Aorta (tissue), 5 donors: ENCODE measurements at places on chromosomes 11 and 22.

DNA sequence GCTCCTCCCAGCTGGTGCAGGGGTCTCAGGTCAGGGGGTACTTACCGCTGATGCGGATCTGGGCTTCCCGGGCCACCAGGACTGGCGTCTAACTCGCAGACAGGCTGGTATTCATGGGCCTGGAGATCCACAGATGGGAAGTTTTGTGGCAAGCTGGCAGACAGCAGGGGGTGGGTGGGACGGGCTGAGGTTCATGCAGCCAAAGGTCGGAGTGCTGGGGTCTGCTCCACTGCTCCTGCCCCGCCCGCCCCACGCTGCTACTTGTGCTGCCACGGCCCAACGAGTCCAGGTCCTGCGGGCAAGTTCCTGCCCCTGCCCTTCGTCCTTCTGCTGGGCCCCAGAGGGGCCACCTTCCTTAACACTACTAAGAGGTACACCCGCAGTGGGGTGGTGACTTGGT, 3.1 kb downstream of the ACY3 start:
- no peak overlapping the region for H3K27ac ChIP-seq
- no peaks in the 10 kb centered on the region for H3K36me3 ChIP-seq
- no peaks in the 10 kb centered on the region for H3K4me1 ChIP-seq

- no peak overlapping the region for H3K27ac ChIP-seq
- no peaks in the 10 kb centered on the region for H3K4me1 ChIP-seq
- H3K4me3 ChIP-seq, result no peak overlapping the region
- DNase-seq, result peak; percentile 88
These were observed 14.7 kb upstream of the MFRP start for GRCh38 chr11:119361056-119361787.

DNA sequence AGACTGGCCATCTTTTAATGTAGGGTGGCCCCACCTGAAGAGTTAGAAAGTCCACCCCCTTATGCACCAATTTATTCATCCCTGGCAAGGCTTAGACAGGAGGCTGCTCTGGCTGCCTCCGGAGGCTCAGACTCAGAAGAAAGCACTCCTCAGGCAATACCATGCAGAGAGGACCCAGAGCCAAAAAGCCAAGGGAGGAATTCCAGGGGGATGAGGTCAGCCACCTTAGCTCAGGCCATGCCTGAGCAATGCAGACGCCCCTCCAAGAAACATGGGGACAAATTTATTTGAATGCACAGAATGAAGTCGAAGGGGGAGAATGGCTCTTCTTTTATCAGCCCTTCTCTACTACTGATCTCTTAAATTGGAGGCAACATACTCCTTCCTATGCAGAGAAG, 39.7 kb upstream of the GLYAT start:
- H3K27me3 ChIP-seq, result no peaks in the 10 kb centered on the region
- no peaks in the 10 kb centered on the region for H3K36me3 ChIP-seq
- H3K4me3 ChIP-seq, result no peak overlapping the region
- no peaks in the 10 kb centered on the region for H3K4me1 ChIP-seq
- no peak for DNase-seq

DNA sequence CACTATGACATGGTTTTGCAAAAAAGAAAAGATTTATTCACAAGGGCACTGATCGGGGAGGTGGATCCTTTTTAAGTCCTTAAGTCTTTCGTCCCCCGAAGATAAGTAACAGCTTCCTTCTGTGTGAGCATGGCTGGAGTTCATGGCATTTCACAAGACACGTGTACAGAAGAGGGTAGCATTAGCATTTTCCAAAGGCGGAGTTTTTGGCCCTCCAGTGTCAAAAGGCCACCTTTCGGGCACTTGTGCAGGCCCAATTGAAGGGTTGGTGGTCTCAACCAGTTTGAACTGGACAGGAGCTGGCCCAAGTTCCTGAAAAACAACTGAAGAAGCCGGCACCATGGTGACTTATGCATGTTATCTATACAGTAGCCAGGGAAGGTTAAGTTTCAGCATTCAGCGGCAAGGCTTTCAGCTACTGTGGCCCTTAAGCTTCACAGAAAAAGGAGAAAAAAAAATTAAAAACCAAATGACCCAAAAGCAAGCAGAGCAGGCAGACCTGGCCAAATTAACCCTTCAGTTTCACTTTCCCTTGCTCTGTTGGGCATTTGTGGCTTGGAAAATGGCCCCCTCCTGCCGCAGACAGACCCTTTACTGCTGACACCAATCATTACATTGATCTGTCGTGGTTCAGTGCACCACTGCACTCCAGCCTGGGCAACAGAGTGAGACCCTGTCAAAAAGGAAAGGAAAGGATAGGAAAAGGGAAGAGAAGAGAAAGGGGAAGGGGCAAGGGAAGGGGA, 18.7 kb downstream of the ZNF74 start:
- no peak overlapping the region for H3K4me3 ChIP-seq
- H3K27me3 ChIP-seq, result no peaks in the 10 kb centered on the region
- DNase-seq, result peak; percentile 37
- no peaks in the 10 kb centered on the region for H3K36me3 ChIP-seq
- H3K4me1 ChIP-seq, result no peaks in the 10 kb centered on the region
- no peak overlapping the region for H3K27ac ChIP-seq

DNA sequence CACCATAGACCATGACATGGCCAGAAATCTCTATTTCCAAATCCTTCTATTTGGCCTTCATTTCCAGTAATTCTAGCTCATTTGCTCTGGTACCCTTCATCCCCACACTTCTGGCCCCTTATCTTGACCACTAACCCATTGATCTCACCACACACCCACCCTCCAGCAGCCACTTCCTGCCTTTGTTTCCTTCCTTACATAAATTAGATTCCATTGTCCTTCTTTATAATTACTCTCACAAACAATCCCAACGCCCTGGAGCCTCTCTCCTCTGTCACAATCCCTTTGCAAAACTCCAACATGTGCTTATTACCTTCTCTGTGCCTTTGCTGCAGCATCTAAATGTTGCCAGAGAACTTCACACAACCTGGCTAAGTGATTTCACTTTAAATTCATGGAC, 14.8 kb downstream of the APLNR start:
- no peak overlapping the region for H3K27ac ChIP-seq
- no peak for DNase-seq
- no peaks in the 10 kb centered on the region for H3K4me1 ChIP-seq
- H3K4me3 ChIP-seq, result no peak overlapping the region
- no peaks in the 10 kb centered on the region for H3K27me3 ChIP-seq

DNA sequence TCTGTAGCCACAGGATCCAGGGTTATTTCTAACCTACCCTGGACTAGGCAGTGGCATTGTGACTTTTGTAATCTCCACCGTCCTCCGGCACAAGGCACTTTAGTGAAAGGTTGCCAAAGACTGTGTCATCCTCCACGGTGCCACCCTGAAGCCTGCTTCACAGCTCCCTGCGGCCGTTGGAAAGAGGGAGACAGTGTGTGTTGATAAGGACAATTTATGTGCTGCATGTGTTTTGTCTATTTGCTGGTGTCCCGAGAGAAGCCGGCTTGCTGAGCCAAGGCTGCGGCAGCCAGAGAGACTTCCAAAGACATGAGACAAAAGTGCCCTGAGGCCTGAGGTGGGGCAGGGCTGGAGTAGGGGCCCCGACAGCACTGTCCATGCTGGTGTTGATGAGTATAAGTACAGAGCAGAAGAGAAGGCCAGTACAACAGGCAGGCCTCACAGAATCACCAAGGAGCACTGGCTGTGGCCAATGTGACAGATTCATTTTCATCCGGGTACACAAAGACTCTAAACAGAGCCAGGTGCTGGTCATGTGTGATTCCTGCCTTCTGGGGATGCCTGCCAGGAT, 40.9 kb downstream of the GALNT18 start:
- no peaks in the 10 kb centered on the region for H3K36me3 ChIP-seq
- no peak overlapping the region for H3K4me3 ChIP-seq
- no peak overlapping the region for H3K27ac ChIP-seq

GRCh38 chr11:35099278-35100012, 39.5 kb upstream of the CD44 start:
- no peaks in the 10 kb centered on the region for H3K27me3 ChIP-seq
- no peaks in the 10 kb centered on the region for H3K36me3 ChIP-seq
- H3K27ac ChIP-seq, result peak overlapping the region; percentile 90
- H3K4me1 ChIP-seq, result peaks cover 9% of the 10 kb centered on the region
- no peak for DNase-seq
- no peak overlapping the region for H3K4me3 ChIP-seq

DNA sequence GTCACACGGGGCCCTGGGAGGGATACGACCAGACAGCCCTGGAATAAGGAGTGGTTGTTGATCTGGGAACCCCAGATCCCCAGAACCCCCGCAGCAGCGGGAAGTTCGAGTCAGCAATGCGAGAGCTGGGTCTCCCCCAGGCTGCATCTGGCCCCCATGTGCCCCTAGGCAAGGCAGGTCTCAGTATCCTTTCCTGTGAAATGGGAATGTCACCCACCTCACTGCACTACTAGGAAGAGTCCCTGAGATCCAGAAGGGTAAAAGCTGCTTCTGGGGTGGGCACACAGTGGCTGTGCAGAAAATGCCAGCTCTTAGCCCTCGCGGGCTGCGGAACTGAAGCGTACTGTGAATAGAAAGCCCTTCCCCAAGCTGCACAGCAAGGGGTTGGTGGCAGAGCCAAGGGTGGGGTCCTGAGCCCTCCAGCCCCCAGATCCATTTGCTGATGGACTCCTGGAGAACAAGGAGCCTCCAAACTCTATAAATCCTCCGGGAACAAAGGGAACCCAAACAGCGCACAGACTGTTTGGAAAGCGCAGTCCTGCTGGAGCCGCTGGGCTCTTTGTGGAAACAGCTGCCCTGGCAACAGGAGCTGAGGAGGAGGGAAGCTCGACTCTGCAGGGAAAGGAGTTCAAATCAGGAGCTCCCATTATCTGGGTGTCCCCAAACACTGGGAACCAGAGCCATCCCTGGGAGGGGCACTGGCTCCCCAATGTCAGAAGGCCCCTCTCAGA, 68.2 kb upstream of the SHISAL1 start:
- no peaks in the 10 kb centered on the region for H3K27me3 ChIP-seq
- no peaks in the 10 kb centered on the region for H3K4me1 ChIP-seq
- DNase-seq, result peak; percentile 24
- H3K36me3 ChIP-seq, result no peaks in the 10 kb centered on the region
- no peak overlapping the region for H3K4me3 ChIP-seq

DNA sequence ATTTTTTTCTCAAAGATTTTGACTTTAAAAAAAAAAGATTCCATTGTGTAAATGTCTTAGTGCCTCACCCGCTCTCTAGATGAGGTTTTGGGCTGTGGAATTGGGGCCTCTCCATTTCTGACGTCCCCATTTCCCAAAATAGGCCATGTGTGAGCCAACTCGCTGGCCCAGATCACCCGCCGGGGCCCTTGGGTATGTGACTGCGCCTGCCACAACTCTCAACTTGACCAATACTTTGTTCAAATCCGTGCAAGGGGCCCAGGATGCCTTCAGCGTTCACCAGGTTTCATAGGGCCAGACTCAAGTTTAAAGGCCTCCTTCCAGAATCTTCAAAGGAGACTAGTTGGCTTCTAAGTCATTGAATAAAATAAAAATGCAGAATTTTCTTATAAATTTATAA, 96.0 kb downstream of the DHCR7 start:
- H3K27me3 ChIP-seq, result no peaks in the 10 kb centered on the region
- H3K4me1 ChIP-seq, result no peaks in the 10 kb centered on the region
- no peaks in the 10 kb centered on the region for H3K36me3 ChIP-seq
- H3K27ac ChIP-seq, result no peak overlapping the region
- H3K4me3 ChIP-seq, result no peak overlapping the region

DNA sequence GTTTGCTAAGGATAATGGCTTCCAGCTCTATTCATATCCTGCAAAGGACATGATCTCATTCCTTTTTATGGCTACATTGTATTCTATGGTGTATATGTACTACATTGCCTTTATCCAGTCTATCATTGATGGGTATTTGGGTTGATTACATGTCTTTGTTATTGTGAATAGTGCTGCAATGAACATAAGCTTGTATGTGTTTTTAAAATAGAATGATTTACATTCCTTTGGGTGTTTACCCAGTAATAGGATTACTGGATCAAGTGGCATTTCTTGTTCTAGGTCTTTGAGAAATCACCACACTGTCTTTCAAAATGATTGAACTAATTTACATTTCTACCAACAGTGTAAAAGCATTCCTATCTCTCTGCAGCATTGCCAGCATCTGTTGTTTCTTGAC, 6.0 kb upstream of the MS4A6E start:
- DNase-seq, result no peak
- H3K4me3 ChIP-seq, result no peak overlapping the region
- no peaks in the 10 kb centered on the region for H3K27me3 ChIP-seq
- H3K4me1 ChIP-seq, result no peaks in the 10 kb centered on the region

DNA sequence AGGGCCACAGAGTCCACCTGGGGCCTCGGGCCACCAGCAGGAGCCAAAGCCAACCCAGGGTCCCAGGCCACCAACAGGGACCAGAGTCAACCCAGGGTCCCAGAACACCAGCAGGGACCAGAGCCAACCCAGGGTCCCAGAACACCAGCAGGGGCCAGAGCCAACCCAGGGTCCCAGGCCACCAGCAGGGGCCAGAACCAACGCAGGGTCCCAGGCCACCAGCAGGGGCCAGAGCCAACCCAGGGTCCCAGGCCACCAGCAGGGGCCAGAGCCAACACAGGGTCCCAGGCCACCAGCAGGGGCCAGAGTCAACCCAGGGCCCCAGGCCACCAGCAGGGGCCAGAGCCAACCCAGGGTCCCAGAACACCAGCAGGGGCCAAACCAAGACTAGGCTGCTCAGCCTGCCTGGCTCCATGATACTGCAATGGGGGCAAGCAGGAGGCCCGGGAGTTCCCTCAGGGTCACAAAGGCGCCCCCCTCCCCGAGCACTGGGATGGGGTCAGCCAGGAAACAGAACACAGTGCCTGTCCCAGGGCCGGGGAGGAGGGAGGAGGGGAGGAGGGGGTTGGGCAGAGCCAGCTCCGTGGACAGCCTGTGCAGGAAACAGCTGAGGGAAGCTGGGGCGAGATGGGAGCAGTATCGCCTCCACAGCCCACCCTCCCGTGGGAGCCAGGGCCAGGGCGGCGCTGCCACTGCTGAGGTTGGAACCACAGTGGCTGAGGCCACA, 62.0 kb upstream of the PRR5 start:
- no peaks in the 10 kb centered on the region for H3K27me3 ChIP-seq
- peak; percentile 77 for DNase-seq
- no peak overlapping the region for H3K4me3 ChIP-seq
- no peaks in the 10 kb centered on the region for H3K36me3 ChIP-seq
- no peaks in the 10 kb centered on the region for H3K4me1 ChIP-seq
- H3K27ac ChIP-seq, result no peak overlapping the region

DNA sequence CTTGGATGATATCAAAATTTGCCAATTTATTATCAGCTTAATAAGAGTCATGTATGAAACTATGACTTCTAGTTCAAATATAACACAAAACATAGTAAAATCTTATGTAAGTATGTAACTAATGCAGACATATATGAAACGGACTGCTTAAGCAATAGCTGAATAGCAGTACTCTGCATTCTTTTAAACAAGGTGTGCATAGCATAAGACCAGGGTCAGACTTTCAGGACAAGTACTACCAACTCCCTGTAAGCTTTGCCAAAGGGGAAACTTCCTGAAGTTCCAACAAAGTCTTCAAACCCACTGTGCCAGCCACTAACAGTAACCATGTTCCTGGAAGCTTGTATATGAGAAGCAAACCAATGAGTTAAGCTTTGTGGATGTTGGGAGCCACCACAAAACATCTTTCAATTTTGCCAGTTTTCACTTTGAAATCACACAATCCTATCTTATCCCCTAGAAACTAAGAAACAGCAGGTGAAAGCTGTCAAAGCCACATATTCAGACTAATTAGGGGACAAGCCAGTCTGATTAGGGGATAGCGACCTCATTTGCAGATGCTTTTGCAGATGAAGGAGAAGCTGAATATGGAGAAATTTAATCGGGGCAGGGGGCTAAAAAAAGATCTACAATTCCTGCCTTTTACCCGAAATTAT, 13.3 kb downstream of the RBFOX2 start:
- H3K4me3 ChIP-seq, result no peak overlapping the region
- no peaks in the 10 kb centered on the region for H3K27me3 ChIP-seq
- no peak for DNase-seq
- no peaks in the 10 kb centered on the region for H3K4me1 ChIP-seq
